SK-N-SH treated with all-trans-retinoic acid at 6 μM for 48 hours (cell line): ENCODE measurements at places on chromosomes 5 and 9.

- no peak for ATAC-seq
These were observed 139.8 kb downstream of the GAS1 start for GRCh38 chr9:86807367-86807976.

DNA sequence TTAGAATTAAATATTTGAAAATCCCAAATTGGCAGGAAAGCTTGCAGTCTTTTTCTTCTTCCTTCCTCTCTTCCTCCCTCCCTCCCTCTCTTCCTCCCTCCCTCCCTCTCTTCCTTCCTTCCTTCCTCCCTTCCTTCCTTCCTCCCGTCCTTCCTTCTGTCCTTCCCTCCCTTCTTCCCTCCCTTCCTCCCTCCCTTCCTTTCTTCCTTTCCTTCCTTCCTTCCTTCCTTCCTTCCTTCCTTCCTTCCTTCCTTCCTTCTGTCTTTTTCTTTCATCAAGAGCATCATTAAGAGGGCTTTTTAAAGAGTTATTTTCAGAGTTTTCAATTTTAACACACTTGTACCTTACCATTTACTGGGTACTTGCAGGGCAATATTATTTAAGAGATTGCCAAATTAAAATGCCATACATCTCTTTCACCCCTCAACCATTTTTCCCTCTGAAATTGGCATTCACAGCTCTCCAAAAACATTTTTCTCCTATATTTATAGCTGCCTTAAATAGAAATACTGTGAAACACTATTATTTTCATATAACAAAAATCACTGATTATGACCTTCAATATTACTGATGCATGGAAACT, 99.2 kb upstream of the C6 start:
- ATAC-seq, result no peak

- ATAC-seq, result no peak
These were observed 301.3 kb downstream of the CSNK1G3 start for GRCh38 chr5:123813264-123813663.

GRCh38 chr9:131087354-131087893, 8.9 kb upstream of the AIF1L start:
- no peak for ATAC-seq

GRCh38 chr5:153774686-153775085, 264.0 kb downstream of the FAM114A2 start:
- ATAC-seq, result no peak

- no peak for ATAC-seq
These were observed 239.2 kb upstream of the KIF2A start for GRCh38 chr5:62066761-62067277.
